Activated T-cell treated with anti-CD3 and anti-CD28 coated beads, Interleukin-2, amount 50 U/mL, for 72 hours (primary cell): ENCODE measurements at places on chromosomes 3 and 15. TPM values are rescaled to one million over a fixed set of nuclear protein-coding genes. Genes with fewer than 3 reads are reported as not detected.

Gene TRPM1
- not detected for total RNA-seq

Gene MAPKAPK3
- 116 TPM for total RNA-seq

Gene PROS1
- total RNA-seq, result 0.50 TPM

Gene DPH6
- 10.5 TPM for total RNA-seq

Gene TTLL13
- total RNA-seq, result 1.9 TPM

Gene TUSC7
- total RNA-seq, result not detected

Gene UNC13C
- total RNA-seq, result not detected

Gene SCN11A
- 0.44 TPM for total RNA-seq

Gene PRSS50
- total RNA-seq, result 0.09 TPM

Gene CDV3
- total RNA-seq, result 288 TPM

Gene ROPN1B
- total RNA-seq, result not detected

Gene PCSK6
- total RNA-seq, result 0.51 TPM

Gene BSN
- total RNA-seq, result 0.17 TPM

Gene PEX5L
- total RNA-seq, result 0.31 TPM

Gene FETUB
- not detected for total RNA-seq

Gene BCL2A1
- total RNA-seq, result 67.2 TPM

Gene CLDN11
- total RNA-seq, result not detected

Gene SPTSSB
- total RNA-seq, result not detected

Gene ACTRT3
- total RNA-seq, result 0.26 TPM

Gene OR5AC2
- not detected for total RNA-seq

Gene RASGRP1
- 183 TPM for total RNA-seq

Gene CACNA1D
- total RNA-seq, result 0.82 TPM

Gene PIAS1
- 43.3 TPM for total RNA-seq

Gene MYO5C
- 1.6 TPM for total RNA-seq

Gene TEX9
- 1.2 TPM for total RNA-seq

Gene KCNAB1
- total RNA-seq, result not detected

Gene DUOXA2
- not detected for total RNA-seq

Gene ATP13A5
- total RNA-seq, result not detected

Gene CCDC80
- not detected for total RNA-seq

Gene APOD
- 4.3 TPM for total RNA-seq

Gene ADCY5
- total RNA-seq, result not detected

Gene ZIC4
- not detected for total RNA-seq

Gene CLDN16
- not detected for total RNA-seq

Gene PLA2G4D
- not detected for total RNA-seq

Gene TGM5
- total RNA-seq, result not detected

Gene AGBL1
- 0.14 TPM for total RNA-seq

Gene KLF15
- total RNA-seq, result 0.44 TPM
